Daoy (cell line): ENCODE measurements at places on chromosomes 3 and 15.

- no peak for DNase-seq
Measured at GRCh38 chr3:177041730-177042551, 155.3 kb downstream of the TBL1XR1 start.

GRCh38 chr3:174548841-174549623 is 310.1 kb upstream of the NAALADL2 start:
- no peak for DNase-seq

DNA sequence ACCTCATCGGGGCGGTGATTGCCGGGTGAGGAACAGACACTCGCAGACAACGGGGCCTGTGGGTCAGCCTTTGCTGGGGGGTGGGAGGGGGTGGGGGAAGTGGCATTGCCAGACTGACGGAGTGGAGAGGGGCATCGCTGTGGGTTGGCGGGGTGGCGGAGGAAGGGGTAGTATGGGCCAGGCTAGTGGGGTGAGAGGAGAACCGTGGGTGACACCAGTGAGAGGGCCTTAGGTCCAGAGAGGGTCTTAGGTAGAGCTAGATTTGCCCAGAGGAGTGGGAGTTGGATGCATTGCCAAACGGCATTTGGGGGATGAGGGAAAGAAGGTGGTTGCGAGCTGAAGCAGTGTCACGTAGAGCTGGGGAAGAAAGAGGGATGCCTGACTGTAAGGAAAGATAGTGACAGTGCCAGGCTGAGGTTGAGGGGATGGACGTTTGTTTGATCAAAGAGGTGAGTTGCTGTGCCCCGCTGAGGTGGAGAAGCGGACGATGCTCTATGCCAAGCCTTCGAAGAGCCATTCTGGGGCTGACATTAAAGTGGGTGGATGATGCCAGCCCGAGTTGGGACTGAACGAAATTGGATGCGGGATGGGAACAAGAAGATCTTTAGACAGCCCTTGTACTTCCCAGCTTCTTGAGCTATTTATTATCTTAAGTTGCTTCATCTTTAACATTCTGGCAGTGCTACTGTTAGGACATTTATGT is 572 bp downstream of the DNAJB11 start:
- DNase-seq: no peak

DNA sequence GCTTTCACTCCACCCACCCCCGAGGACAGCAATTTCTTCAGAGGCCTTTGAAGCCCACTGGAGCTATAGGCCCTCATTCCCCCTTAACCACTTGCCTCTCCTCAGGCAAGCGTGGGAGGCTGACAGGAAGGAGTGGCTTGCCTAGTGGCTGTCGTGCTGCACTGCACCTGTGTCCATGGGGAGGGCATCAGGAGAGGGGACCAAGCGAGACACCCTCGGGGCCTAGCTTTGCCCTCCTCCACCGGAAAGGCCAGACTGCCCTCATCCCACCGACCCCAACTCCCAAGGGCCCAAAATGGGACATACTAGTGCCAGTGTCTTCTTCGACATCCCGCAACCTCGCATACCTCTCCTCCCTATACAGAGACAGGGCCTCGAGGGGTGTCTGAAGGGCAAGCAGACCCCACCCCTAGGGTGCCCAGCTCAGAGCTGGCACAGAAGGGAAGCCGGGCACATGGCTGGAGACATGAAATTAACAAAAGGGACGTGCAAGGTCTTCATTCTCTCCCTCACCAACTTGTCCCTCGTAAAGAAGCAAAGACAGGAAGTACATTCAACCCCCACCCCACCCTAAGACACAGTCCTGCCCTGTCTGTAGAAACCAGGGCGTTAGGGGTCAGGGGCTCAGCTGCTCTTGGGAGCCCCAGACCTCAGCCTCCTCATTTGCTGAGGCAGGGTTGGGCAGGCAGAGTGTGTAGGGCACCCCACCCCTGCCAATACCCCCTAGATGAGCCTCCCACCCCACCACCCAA is 24.3 kb downstream of the VIPR1 start:
- DNase-seq: no peak

DNA sequence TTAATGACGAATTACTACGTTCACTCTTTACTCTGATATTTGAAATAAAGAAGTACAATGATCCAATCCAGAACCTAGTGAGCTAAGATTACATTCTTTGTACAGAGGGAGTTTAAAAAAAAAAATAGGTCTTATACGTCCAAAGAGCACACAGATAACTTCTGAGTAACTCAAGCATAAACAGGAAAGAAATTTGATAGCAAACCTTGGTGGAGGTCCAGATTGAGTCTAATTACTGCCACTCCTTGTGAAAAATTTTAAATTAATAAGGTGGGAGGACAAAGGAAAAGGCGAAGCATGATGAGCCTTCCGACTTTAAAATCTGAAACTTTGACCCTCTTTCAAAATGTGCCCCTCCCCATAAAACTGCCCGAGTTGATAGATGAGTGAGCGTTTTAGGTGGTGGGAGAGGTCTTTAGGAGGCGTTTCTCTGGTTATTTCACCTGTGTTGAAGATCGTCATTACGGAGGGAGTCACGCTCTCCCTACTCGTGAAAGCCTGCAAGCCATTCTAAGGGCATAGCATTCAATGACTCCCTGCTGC is 127.0 kb upstream of the ROBO2 start:
- no peak for DNase-seq

- no peak for DNase-seq
Measured at GRCh38 chr15:47959617-47960413, 161.0 kb upstream of the SLC24A5 start.

DNA sequence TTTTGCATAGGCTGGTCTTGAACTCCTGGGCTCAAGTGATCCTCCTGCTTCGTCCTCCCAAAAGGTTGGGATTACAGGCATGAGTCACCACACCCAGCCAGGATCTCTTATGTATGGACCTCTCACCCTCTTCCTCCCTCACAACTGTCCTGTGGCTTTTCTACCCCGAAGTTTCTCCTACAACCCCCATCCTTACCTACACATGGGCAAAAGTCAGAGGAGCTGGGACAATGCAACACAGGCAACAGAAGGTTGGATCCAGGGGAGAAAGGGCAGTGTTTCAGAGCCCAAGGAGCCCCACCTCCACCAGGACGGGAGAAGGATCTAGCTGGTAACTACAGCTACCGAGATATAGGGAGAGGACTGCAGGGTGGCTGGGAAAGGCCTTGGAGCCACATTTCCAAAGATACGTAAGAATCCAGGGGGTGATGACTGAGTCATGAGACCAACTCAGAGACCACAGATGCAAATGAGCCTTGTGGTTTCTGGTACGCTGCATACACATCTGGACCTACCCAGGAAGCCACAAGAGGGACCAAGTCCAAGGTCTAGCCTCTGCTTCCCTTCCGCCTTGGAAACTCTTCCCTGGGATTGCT is 13.6 kb downstream of the IGDCC4 start:
- DNase-seq: peak; percentile 97

DNA sequence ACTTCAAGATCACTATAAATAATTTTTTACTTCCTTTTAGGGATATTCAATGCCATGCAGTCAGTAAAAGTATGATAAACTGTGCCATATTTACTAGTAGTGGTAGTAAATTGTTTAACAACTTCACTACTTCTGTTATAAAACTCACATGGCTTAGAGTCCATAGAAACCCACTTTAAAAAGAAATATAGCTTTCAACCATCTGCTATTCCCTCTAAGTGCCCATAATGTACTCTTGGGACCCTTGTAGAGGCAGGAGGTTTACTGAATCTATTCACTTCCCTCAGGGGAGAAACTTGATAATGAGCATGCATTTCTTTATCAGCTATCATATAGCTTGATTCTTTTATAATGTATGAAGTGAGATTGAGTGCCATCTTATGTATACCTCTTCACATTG is 1448.4 kb upstream of the ALCAM start:
- no peak for DNase-seq

GRCh38 chr3:186953011-186953487 is 22.7 kb downstream of the ST6GAL1 start:
- DNase-seq: peak; percentile 55

- no peak for DNase-seq
Measured at GRCh38 chr3:55376753-55377347, 110.3 kb downstream of the WNT5A start.

GRCh38 chr3:14278265-14278798 is 99.7 kb downstream of the LSM3 start:
- no peak for DNase-seq

GRCh38 chr3:120623727-120624093 is 27.6 kb downstream of the NDUFB4 start:
- no peak for DNase-seq

GRCh38 chr3:101701696-101702634 is 15.4 kb upstream of the RPL24 start:
- no peak for DNase-seq

GRCh38 chr3:107816107-107816506 is 274.7 kb downstream of the CD47 start:
- no peak for DNase-seq

- peak; percentile 11 for DNase-seq
Measured at GRCh38 chr15:95994418-95994817, 336.1 kb upstream of the NR2F2 start.

GRCh38 chr15:35014241-35014640 is 26.2 kb upstream of the ZNF770 start:
- no peak for DNase-seq

DNA sequence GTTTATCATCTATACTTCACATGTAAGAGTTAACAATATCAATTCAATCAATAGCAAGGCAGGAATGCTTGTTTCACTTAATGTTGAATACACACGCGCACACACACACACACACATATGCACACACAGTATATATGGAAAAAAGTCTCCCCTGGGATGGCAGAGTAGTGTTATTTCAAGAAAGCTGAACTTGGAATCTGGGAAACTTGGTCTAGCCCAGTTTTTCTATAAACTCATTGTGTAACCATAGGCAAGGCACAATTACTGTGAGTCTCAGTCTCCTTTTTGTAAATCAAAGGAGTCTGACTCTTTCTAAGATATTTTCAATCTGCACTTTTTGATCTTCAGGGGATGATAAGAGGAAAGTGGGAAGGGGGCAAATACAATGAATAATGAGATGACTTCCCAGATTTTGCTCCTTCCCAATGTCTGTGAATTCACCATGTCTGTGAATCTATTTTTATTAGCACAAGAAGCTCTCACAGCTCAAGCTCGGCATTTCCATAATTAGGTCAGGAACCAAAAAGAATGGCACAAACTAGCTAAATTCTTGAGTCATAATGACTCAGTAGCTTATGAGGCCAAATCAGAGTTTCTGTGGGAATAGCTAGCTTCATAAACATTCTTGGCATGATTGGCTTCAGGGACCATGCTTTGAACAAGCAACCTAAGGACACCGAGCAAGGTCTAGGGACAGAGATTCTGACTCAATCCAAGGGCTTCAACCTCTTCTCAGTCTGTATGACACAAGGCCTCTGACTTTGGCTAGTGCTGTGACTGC is 227.4 kb upstream of the DCBLD2 start:
- DNase-seq: peak; percentile 92

DNA sequence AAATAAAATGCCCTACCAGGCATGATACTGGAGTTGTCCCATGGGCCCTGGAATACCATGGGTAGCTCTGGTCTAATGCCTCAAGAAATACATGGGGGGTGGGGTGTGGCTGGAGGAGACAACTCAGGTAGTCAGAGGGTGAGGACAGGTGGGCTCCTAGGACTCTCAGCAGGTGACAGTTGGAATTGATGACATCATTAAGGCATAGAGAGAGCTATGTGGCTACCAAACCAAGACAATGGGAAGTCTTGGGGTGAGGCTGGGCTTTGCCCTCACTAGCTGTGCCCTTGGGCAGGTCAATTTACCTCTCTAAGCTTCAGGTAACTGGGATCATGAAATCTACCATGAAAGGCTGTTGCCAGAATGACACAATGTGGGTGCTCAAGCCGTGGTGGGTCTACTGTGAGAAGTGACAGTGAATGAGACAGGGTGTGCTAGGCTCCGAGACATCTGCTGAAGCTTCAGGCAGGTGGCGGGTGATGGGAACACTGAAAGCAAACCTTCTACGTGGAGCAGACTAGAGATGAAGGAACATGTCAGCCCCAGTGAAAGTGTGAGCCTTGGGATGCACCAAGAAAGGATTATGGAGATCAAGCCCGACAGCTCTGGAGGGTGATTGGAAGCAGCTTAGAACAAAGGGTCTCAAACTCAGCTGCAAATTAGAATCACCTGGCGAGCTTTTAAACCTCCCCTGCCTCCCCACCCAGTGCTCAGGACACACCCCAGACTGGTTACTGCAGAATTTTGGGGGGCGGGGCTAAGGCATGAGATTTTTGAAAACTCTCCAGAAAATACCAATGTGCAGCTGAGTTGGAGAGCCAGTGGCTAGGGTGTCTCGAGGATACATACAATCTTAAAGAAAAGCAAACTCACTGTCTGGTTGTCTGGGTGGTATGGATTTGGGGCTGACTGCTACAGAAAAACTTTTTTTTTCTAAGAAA is 21.5 kb downstream of the SLC6A20 start:
- no peak for DNase-seq

DNA sequence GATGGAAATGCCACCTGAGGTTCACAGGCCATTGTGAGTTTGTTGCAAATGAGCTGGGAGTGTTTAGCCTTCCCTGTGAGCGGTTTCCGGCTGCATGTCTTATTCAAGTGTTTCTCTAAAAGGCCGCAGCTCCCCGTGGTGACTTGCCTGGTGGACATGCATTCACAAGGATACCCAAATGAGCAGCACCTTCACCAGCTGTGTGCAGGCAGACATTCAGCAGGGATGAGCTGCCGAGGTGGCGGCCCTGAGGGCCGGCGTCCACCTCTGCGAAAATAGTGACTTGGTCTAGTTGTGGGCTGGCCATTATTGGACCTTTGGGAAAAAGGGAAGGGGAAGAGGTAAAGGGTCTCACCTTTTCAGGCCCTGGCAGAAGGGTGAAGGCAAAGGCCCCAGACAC is 23.4 kb downstream of the SPSB4 start:
- no peak for DNase-seq

DNA sequence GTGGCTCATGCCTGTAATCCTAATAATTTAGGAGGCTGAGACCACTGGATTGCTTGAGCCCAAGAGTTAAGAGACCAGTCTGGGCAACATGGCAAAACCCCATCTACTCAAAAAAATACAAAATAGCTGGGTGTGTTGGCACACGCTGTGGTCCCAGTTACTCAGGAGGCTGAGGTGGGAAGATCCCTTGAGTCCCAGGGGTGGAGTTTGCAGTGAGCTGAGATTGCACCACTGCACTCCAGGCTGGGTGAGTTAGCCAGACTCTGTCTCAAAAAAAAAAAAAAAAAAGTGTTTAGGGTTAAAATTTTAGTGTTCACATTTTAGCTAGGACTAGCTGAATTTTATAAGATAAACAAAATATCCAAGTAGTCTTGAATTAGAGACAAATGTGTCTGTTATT is 1340.1 kb upstream of the EPHA6 start:
- DNase-seq: no peak

DNA sequence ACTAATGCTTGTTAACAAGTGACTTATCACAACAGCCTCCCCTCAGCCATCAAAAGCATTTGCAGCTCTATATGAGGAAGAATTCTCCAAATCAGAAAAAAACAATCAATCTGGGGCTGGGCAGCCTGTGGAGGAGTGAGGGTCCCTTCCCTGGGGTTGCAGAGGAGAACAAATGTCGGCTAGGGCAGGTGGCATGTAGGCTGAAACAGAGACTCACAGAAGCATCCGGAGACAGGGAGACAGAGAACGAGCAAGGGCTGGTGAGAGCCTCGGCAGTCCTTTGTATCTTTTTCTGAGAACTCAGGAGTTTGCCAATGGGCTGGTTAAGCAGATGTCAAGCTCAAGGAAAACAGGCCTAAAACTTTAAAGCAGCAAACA is 15.8 kb downstream of the ITGA11 start:
- DNase-seq: no peak
